NCI-H2107 (cell line): ENCODE measurements at places on chromosomes 5 and 9.

DNA sequence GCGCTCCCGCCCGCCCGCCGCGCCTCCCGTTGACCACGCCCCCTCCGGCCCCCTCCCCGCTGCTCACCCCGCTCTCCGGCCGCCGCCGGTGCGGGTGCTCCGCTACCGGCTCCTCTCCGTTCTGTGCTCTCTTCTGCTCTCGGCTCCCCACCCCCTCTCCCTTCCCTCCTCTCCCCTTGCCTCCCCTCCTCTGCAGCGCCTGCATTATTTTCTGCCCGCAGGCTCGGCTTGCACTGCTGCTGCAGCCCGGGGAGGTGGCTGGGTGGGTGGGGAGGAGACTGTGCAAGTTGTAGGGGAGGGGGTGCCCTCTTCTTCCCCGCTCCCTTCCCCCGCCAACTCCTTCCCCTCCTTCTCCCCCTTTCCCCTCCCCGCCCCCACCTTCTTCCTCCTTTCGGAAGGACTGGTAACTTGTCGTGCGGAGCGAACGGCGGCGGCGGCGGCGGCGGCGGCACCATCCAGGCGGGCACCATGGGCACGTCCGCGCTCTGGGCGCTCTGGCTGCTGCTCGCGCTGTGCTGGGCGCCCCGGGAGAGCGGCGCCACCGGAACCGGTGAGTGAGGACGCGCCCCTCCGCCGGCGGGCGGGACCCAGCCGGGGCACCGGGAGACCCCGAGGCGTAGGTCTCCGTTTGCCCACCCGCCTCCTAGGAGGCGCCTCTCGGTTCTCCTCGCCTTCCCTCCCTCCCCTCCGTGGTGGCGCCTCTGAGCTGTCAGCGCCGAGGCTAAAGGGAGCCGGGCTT lies at the start of gene VLDLR:
Gene VLDLR (plus strand): TSS at position 66 of the 739 bp plus-strand sequence. CDS start 403 bp downstream, at position 469.
- DNase-seq = no peak

DNA sequence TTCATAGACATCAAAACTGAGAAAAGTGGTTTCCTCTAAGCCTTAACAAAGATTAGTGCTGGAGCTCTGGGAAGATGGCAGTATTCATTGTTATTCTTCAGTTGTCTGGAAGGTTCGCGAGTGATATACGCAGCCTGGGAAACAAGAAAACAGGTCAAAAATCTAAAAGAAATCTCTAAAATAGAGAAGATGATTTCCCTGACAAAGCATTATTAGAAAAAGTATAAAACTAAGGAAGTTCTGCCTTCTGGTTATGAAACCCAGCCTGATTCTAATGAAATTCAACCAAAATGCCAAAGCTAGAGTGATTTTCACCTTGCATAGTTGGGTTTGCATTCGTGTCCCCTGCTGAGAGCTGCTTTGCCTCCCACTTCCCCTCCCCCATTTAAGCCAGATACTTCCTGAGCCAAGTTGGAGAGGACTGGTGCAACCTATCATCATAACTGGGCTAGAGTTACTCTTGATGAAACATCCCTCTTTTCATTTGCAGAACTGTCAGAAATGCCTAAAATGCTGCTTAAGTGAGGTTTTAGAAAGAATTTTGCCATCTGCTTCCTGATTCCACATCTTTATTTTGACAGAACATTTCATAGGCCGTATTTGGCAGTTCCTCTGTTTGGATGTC lies 48.4 kb downstream of the NDFIP1 start:
- DNase-seq = no peak

DNA sequence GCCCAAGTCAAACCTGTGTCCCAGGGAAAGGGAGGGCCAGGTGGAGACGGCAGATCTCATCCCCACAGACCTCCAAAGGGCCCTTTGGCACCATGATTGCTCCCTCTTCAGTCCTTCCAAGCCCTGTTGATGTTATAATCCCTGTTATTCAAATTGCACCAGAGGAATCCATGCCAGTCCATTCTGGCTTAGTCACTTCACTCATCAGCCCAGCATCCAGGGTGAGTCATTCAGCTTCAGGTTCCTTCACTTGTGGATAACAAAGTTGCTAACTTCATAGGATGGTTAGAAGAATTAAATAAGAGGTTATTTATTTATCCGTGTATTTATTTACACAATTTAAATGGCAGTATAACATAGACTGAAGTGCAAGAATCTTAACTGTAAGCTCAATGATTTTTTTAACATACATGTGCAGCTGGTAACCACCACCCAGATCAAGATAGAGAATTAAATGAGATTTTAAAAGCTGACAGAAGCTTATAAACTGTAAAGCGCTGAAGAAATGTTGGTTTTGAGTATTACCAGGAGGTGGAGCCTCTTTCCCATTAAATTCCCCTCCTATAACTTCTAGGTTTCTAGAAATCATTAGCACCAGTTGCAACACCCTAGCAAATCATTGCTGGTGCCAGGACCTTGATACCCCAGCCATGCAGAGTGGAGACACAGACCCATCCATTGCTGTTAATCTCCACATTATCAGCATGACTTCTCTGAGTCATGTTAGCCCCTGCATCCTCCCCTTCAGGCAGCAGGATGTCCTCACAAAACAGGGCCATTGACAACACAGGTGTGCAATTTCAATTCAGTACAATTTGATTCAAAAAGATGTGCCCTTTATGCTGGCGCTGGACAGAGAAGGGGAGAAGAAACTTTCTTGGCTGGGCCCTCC lies 77.4 kb downstream of the SEC61B start:
- no peak for DNase-seq

DNA sequence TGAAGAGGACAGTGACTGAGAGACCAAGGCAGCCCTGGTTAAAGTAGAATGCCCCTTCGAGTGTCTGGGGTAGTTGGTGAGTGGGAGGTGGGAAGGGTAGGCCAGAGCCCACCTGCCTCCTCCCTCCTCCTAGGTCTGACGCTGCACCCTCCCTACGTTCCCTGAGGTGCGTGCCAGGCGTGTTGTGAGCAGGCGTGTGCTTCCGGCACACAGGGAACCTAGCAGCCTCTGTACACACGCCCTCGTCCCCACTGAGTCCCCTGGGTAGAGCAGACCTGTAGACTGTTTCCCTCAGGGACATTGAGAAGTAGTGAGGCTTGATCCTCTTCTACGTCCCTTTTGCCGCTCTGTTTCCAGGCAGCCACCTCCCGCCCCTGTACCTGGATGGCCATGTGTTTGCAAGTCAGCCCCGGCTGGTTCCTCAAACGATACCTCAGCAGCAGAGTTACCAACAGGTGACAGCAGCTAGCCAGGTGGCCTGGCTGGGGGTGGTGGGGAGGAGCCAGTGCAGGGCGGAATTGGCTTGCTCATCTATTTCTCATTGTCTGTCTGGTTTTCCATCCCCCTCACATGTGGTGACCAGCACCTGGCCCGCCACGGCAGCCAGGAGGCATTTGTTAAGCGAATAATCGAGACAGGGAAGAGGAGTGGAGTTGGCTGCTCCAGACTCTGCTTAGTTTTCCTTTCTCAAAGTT lies 16.8 kb upstream of the POMT1 start:
- no peak for DNase-seq

GRCh38 chr9:20945269-20945668 lies 86.2 kb downstream of the HACD4 start:
- no peak for DNase-seq

- DNase-seq = no peak
These were observed 47.1 kb upstream of the AKNA start for GRCh38 chr9:114434878-114435311.

DNA sequence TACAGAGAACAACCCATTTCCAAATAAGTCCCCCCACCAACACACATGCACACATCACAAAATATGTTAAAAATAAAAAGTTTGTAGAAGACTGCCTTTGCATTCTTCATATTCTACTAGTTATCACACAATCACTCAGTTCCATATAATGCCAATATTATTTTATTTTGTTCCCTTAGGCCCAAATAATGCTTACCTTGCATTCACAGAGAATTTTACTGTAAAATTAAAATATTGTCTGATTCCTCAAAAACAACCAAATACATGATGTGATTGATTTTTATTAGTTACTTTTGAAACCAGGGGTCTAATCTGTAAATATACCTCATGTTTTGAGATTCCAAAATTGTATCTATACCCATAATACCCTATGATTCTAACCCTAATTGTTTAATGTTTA lies 536.9 kb downstream of the CDH12 start:
- no peak for DNase-seq
